ENCODE measurements at places on chromosomes 7 and 10. TPM values are rescaled to one million over a fixed set of nuclear protein-coding genes. Genes with fewer than 3 reads are reported as not detected.

The CAV2 gene
- total RNA-seq = not detected

The ACBD5 gene
- total RNA-seq = 19.5 TPM

The EMX2 gene
- total RNA-seq = not detected

The TEX36 gene
- total RNA-seq = not detected

The MKI67 gene
- total RNA-seq = 135 TPM

The HTR5A gene
- total RNA-seq = not detected

The CHAT gene
- not detected for total RNA-seq

Data from activated CD8-positive, alpha-beta memory T cell treated with anti-CD3 and anti-CD28 coated beads for 36 hours (primary cell).